ENCODE measurements at places on chromosomes 4 and X.

- DNase-seq, result no peak
These were observed 8.2 kb downstream of the FHIP1A start for GRCh38 chr4:151417164-151417571.

- DNase-seq, result no peak
These were observed 47.2 kb upstream of the RPS6KA3 start for GRCh38 chrX:20313899-20314298.

- no peak for DNase-seq
These were observed 52.4 kb downstream of the KLHL5 start for GRCh38 chr4:39114436-39114835.

- no peak for DNase-seq
These were observed 253.1 kb upstream of the GPC4 start for GRCh38 chrX:133668225-133668931.

- DNase-seq, result no peak
These were observed 73.3 kb downstream of the PRPS1 start for GRCh38 chrX:107701493-107702121.

GRCh38 chrX:34275699-34276098 lies 143.6 kb upstream of the FAM47A start:
- DNase-seq, result no peak

DNA sequence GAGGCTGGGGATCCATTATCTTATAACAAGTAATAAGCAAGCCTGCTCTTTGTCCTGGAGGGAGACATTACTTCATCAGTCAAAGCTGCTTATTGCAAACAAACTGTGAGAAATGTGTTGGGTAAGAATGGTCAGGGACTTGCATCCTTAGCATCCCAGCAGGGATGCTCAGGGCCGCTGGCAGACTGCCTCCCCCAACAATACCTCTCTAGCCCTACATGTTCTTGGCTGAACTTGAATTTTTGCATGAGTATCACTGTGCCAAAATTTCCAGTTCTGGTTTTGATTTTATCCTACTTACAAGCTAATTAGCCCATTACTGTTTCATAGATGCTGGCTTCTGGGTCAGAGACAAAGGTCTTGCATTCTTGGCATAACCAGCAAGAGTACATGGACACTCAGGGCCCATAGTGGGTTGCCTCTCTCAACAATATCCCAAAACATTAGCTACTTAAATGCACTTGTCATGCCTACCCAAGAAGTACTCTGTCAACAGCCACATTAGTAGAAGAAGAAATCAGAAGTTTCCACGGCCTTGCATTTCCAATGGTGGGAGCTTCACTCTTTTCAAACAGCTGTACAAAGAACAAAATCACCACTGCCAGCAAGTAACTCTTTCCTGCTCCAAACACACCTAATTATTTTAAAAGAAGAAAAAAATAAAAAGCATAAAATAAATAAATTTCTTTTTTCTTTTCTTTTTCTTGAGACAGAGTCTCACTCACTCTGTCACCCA lies 41.9 kb upstream of the NEUROG2 start:
- DNase-seq, result no peak

- no peak for DNase-seq
These were observed 685.0 kb downstream of the RAPGEF2 start for GRCh38 chr4:159787901-159788300.

DNA sequence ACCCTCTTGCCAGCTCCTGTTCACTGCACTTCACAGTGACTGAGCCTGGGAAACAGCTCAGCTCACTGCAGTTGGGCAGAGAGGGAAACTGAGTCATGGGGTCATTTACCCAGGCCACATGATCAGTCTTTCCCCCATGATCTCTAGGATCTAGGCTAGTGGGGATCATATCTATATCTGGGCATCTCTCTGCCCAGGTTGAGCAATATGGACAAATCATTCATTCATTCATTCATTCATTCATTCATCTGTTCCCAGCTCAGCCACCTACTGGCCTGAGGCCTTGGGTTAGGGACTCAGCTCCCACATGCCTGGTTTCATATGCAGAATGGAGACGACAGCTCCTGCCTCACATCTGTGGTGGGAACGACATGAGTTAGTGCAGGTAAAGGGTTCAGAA lies 45.3 kb upstream of the HMX1 start:
- no peak for DNase-seq

- DNase-seq, result peak; percentile 27
These were observed 50.0 kb downstream of the TMA16 start for GRCh38 chr4:163544407-163545038.

- no peak for DNase-seq
These were observed 36.7 kb downstream of the PSAPL1 start for GRCh38 chr4:7398104-7398423.

DNA sequence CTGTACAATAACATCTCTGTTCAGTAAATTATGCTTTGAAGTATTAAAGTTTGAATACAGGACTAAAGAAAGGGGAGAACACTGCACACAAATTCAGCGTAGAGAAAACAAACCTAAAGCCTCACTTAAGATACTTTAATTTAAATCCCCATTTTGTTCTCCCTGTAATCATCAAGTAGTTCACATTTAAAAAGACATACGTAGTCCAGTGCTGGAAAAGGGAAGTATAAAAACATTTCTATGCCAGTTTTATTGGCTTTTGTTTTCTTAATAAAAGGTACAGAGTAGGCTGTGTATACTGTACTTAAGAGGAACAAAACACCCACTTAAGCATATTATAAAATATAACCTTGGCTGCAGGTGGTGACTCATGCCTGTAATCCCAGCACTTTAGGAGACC lies 101.6 kb downstream of the FGF16 start:
- DNase-seq, result no peak

Data from stimulated activated naive CD4-positive, alpha-beta T cell treated with Interleukin-2 at 50 U/mL for 16 hours (primary cell).